ENCODE measurements at places on chromosomes 6 and 20.
A peak's percentile ranks its signal among the peaks of the same experiment; 100 is the strongest.

- no peak overlapping the region for H3K4me3 ChIP-seq
- H3K27ac ChIP-seq = no peak overlapping the region
- peaks cover 6% of the 10 kb centered on the region for H3K4me1 ChIP-seq
- H3K27me3 ChIP-seq = no peaks in the 10 kb centered on the region
These were observed 6.0 kb upstream of the ZDHHC14 start for GRCh38 chr6:157374889-157375443.

- no peak overlapping the region for H3K27ac ChIP-seq
- no peaks in the 10 kb centered on the region for H3K27me3 ChIP-seq
- H3K36me3 ChIP-seq = no peaks in the 10 kb centered on the region
- no peak overlapping the region for H3K4me3 ChIP-seq
These were observed 88.4 kb downstream of the HFE start for GRCh38 chr6:26175428-26176181.

- H3K36me3 ChIP-seq = no peaks in the 10 kb centered on the region
- no peak for DNase-seq
- no peaks in the 10 kb centered on the region for H3K27me3 ChIP-seq
- H3K4me3 ChIP-seq = no peak overlapping the region
- H3K27ac ChIP-seq = no peak overlapping the region
These were observed 60.8 kb upstream of the APCDD1L start for GRCh38 chr20:58575776-58576602.

GRCh38 chr20:380763-381580 is 412 bp downstream of the TRIB3 start:
- no peaks in the 10 kb centered on the region for H3K27me3 ChIP-seq
- DNase-seq = peak; percentile 78
- no peaks in the 10 kb centered on the region for H3K36me3 ChIP-seq
- no peaks in the 10 kb centered on the region for H3K4me1 ChIP-seq
- H3K4me3 ChIP-seq = peak overlapping the region; percentile 73

DNA sequence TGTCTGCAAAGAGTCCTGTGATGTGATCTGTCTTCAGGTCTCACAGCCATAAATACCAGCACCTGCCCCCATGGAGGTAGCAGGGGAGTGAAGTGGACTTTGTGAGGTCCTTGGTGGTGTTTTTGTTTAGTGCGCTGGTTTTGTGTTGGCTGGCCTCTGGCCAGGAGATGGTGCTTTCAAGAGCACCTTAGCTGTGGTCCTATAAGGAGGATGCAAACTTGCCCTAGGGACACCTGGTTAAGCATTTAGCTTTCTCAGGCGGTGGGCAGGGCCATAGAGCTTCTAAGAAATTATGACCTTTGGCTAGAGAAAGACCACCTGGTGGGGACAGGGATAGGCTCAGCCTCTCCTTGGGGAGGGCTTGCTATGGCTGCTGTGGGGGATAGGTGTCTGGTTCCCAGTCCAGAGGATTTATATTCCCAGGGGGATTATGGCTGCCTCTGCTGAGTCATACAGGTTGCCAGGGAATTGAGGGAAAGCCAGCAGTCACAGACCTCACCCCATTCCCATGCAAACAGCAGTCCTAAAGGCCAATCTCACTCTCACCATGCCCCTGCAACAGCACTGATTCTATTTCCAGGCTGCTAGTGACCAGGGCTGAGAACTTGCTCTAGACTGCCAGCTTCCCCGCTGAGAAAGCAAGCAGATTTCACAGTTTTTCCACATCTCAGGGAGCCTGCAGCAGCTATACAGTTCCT is 259.3 kb downstream of the TFAP2B start:
- H3K27me3 ChIP-seq = no peaks in the 10 kb centered on the region
- H3K4me1 ChIP-seq = no peaks in the 10 kb centered on the region
- no peak overlapping the region for H3K27ac ChIP-seq

GRCh38 chr20:63009988-63010769 is 3.4 kb upstream of the BHLHE23 start:
- H3K27ac ChIP-seq = no peak overlapping the region
- H3K27me3 ChIP-seq = peaks cover 38% of the 10 kb centered on the region
- peaks cover 23% of the 10 kb centered on the region for H3K36me3 ChIP-seq
- no peak for DNase-seq

- DNase-seq = no peak
- H3K27me3 ChIP-seq = no peaks in the 10 kb centered on the region
- H3K4me3 ChIP-seq = peak overlapping the region; percentile 33
- H3K27ac ChIP-seq = no peak overlapping the region
These were observed 4.3 kb downstream of the TJAP1 start for GRCh38 chr6:43481591-43482236.

GRCh38 chr6:168313431-168314011 is 6.1 kb downstream of the DACT2 start:
- H3K27me3 ChIP-seq = no peaks in the 10 kb centered on the region
- peak overlapping the region; percentile 42 for H3K4me3 ChIP-seq
- peaks cover 6% of the 10 kb centered on the region for H3K36me3 ChIP-seq
- H3K4me1 ChIP-seq = peaks cover 9% of the 10 kb centered on the region
- no peak for DNase-seq

DNA sequence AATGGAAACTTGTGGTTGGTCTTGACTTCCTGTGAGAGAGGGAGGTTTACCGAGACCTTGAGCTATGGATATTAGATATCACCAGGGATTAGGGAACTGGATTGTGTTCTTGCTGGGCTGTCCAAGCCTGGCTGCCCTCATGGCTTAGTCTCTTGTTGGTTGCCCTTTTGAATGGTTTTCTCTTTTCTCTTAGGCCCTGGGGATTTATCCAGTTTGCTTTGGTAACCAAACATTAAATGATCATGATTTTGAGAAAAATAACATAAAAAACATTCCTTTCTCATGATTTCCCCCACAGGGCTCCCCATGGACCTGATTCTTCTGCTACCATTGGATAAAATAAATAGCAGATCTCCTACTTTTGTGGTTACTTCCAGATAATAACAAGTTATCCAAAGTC is 306.4 kb upstream of the RNF217 start:
- H3K27me3 ChIP-seq = no peaks in the 10 kb centered on the region
- H3K36me3 ChIP-seq = no peaks in the 10 kb centered on the region
- no peak overlapping the region for H3K4me3 ChIP-seq
- no peak overlapping the region for H3K27ac ChIP-seq
- H3K4me1 ChIP-seq = peaks cover 4% of the 10 kb centered on the region

DNA sequence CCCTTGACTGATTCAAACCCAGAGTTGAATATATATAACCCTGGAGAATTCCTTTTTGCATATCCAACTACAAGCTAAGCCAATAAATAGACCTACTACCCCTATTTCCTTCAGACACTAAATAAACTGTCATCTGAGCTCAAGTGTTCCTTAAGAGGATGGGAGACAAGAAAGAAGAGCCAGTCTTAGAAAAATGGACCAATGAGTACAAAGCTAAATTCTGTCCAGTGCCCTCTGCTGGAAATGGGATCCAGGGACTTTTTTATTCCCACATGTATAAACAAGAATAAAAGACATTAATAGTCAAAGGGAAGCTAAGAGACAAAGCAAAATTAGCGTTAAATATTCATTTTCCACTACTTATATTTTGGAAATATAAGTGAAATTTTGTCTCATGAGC is 4.8 kb downstream of the PPP1R10 start:
- H3K4me1 ChIP-seq = peaks cover 4% of the 10 kb centered on the region
- DNase-seq = no peak
- no peak overlapping the region for H3K27ac ChIP-seq

DNA sequence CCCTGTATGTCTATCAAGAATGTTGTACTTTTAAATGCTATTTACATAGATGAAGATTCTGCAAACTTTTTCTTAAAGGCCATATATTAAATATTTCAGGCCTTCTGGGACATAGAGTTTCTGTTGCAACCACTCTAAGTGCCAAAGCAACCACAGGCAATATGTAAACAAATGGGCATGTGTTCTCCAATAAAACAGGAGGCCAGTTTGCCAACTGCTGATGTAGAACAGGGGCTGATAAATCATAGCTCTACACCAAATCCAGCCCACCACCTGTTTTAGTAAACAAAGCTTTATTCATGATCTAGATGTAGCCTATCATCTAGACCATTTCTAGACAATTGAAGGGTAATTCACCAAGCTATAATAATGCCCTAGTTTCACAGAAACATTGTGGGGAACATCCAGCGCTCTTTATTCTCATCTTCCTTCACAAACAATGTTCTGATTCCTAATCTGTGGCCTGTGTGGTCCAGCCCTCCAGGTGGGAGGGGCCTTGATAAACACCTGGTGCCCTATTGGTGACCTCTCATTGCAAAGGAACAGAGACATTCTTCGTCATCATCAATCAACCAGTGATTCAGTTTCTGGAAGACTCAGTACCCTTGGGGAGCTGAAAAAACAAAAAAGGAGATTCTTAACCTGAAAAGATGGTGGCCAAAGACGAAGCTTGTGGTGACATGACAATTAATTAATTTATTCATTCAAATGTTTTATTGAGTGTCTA is 80.2 kb downstream of the PREP start:
- peaks cover 18% of the 10 kb centered on the region for H3K36me3 ChIP-seq
- H3K4me1 ChIP-seq = no peaks in the 10 kb centered on the region
- no peak overlapping the region for H3K27ac ChIP-seq

DNA sequence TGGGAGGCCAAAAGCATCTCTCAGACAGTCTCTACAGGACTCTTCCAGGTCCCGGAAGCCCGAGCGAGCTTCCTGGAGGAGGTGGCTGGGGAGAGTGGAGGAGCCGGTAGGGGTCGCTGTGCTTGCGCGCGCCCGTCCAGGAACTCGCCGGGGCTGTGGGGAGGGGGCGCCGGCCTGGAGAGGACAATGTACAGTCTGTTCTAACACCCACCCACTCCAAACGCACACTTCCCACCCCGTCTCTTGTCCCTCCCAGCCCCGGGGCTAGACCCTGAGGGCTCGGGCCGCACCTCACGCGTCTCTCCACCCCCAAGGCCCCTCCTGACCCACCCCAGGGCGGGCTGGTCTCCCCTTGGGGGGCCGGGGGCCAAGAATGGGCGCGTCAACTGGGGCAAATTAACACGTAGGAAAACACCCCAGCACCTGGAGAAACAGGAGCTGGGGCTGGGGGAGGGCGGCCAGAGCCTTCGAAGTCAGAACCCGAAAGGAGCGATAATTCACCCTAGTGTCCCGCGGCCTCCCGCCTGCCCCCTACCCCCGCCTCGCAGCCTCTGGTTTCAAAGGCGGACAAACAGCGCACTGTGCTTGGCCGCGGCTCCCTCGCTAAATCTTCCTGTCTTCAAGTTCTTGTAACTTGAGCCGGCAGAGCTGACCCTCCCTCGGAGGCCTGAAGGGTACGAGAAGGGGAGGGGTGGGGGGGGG is 103.2 kb upstream of the FOXP4 start:
- H3K27ac ChIP-seq = no peak overlapping the region
- H3K27me3 ChIP-seq = peaks cover 4% of the 10 kb centered on the region
- peak; percentile 89 for DNase-seq
- H3K4me3 ChIP-seq = peak overlapping the region; percentile 53

DNA sequence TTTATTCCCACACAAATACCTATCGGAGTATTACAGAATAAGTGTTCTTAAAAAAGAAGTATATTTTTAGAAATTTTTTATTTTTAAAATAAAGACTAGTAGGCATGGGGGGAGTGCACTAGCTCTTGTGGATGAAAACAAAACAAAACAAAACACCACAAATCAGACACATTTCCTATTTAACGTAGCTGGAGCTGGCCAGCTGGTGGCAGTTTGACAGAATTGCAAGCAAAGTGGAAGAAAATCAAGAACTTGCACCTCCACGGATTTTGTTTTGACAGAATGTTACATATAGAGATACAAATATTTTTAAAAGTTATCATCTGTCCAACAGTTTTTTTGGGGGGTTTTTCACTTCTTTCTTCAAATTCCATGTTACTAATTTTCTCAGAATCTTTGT is 63.6 kb upstream of the SNRPB2 start:
- no peaks in the 10 kb centered on the region for H3K27me3 ChIP-seq
- no peak overlapping the region for H3K4me3 ChIP-seq
- DNase-seq = no peak
- H3K36me3 ChIP-seq = no peaks in the 10 kb centered on the region

DNA sequence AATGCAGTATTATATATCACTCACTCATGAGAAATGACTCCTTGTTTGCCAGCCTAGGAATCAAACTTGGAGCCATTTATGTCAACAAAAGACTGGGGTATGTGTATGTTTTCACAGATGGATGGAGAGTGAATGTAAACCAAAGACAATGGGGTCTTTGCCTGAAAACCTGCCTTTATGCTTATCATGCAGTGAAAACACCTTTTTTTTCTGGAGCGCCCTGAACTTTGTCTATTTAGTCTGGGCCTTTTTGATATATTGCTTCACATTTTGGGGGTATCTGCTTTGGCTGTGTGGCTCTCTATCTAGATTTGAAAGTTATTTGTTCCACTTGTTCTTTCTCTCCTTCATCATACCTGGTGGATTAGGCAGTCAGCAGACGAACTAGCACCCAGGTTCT is 848.5 kb upstream of the FLRT3 start:
- DNase-seq = no peak
- no peaks in the 10 kb centered on the region for H3K27me3 ChIP-seq
- H3K36me3 ChIP-seq = no peaks in the 10 kb centered on the region
- no peaks in the 10 kb centered on the region for H3K4me1 ChIP-seq
- H3K27ac ChIP-seq = no peak overlapping the region

GRCh38 chr6:33343953-33344611 is 26.5 kb upstream of the ZBTB22 start:
- no peaks in the 10 kb centered on the region for H3K27me3 ChIP-seq
- no peak for DNase-seq
- no peaks in the 10 kb centered on the region for H3K36me3 ChIP-seq

GRCh38 chr20:62127799-62128198 is 5.5 kb downstream of the LSM14B start:
- no peak overlapping the region for H3K27ac ChIP-seq
- H3K27me3 ChIP-seq = no peaks in the 10 kb centered on the region
- H3K4me1 ChIP-seq = no peaks in the 10 kb centered on the region
- H3K4me3 ChIP-seq = no peak overlapping the region
- peaks cover 89% of the 10 kb centered on the region for H3K36me3 ChIP-seq

GRCh38 chr6:15487262-15487661 is 175.6 kb downstream of the DTNBP1 start:
- peaks cover 31% of the 10 kb centered on the region for H3K4me1 ChIP-seq
- no peak overlapping the region for H3K27ac ChIP-seq
- H3K36me3 ChIP-seq = peaks cover 38% of the 10 kb centered on the region
- H3K27me3 ChIP-seq = no peaks in the 10 kb centered on the region
- DNase-seq = peak; percentile 22

- DNase-seq = no peak
- H3K36me3 ChIP-seq = peaks cover 55% of the 10 kb centered on the region
- H3K27me3 ChIP-seq = no peaks in the 10 kb centered on the region
These were observed 1.6 kb downstream of the TRIM27 start for GRCh38 chr6:28922004-28922820.

- no peaks in the 10 kb centered on the region for H3K27me3 ChIP-seq
- no peak for DNase-seq
- peaks cover 21% of the 10 kb centered on the region for H3K36me3 ChIP-seq
- no peaks in the 10 kb centered on the region for H3K4me1 ChIP-seq
- no peak overlapping the region for H3K27ac ChIP-seq
These were observed 263.4 kb downstream of the RIMS1 start for GRCh38 chr6:72149715-72150114.

DNA sequence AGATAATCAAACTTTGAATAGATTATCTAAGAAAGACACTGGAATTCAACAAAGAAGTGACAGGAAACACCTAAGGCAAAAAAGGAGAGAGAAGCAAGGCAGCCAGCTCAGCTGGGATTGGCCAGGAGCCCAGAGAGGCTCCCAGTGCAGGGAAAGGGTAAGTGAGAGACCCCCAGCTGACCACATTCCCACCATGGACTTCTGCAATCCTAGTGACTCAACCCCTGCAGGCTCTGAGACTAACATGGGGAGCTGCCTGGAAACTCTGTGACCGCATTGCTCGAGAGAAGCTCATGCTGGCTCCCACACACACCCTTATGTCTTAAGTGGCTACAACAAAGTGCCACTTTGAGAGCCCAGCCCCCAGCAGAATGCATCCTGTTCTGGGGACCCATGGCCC is 215.1 kb downstream of the PACRG start:
- no peak overlapping the region for H3K27ac ChIP-seq
- no peaks in the 10 kb centered on the region for H3K4me1 ChIP-seq
- H3K4me3 ChIP-seq = no peak overlapping the region
- H3K27me3 ChIP-seq = no peaks in the 10 kb centered on the region
- DNase-seq = no peak
